OCI-LY7 (cell line): ENCODE measurements at places on chromosomes 1 and 21.

- no peak for DNase-seq
Observed at GRCh38 chr21:15121655-15122120, 56.9 kb upstream of the NRIP1 start.

- peak; percentile 66 for DNase-seq
Observed at GRCh38 chr1:39205102-39205780, 746 bp downstream of the MACF1 start.

DNA sequence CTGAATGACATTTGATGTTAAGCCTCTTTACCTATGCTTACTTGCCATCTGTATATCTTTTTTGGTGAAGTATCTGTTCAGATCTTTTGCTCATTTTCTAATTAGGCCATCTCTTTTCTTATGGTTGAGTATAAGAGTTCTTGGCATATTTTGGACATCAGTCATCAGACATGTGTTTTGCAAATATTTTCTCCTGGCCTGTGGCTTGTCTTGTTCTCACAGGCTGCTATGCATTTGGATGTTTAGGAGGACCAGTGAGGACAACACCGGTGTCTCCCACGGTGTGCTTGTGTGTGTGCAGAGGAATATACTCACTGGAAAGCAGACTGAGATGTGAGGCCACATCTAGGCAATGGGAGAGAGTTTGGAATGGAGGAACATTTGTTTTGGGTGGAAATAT is 87.1 kb upstream of the LYST start:
- no peak for DNase-seq

DNA sequence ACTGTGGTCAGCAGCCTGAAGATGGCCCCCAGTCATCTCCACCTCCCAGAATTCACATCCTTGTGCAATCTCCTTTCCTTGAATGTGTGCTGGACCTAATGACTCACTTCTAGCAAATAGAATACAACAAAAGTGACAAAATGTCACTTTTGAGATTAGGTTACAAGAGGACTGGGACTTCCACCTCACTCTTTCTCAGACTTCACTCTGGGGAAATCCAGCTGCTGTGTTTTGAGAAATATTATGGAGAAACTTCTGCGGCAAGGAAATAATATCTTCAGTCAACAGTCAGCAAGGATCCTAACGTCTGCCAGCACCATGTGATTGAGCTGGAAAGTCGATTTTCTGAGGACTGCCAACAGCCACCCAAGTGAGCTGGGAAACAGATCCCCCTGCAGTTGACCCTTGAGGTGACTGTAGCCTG is 70.5 kb upstream of the GADD45A start:
- no peak for DNase-seq

DNA sequence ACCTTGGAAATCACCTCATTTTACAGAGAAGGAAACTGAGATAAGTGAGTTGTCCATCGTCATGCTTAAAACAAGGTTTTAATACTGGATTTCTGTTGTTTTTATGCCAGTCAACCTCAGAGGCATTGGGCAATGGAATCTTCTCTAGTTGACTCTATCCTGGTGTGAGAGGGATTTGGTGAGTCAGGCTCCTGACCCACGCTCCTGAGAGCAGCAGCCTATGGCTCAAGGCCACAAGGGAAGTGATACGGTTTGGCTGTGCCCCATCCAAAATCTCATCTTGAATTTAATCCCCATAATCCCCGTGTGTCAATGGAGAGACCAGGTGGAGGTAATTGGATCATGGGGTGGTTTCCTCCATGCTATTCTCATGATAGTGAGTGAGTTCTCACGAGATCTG is 90.1 kb downstream of the TLR5 start:
- DNase-seq, result no peak

DNA sequence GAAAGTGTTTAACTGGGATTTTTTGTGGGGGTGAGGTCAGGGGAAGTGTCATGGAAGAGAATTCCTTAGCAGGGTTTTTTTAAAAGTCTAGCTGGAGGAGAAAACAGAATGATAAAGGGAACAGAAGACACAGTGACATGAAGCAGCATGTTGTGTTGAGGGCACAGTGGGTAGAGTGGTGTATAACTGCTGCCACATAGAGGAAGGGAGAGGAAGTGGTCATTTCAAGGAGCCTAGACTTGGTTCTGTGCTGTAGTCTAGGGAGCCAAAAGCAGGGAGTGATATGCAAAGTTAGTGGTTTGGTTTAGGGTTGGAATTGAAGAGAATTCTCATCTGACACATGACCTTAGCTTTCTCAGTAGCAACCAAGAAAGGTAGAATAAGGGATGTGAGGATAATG is 10.2 kb downstream of the EEIG2 start:
- DNase-seq, result peak; percentile 50

GRCh38 chr1:47655521-47656300 is 217.9 kb downstream of the FOXD2 start:
- no peak for DNase-seq

- no peak for DNase-seq
Observed at GRCh38 chr1:69201716-69202115, 366.0 kb upstream of the LRRC7 start.

DNA sequence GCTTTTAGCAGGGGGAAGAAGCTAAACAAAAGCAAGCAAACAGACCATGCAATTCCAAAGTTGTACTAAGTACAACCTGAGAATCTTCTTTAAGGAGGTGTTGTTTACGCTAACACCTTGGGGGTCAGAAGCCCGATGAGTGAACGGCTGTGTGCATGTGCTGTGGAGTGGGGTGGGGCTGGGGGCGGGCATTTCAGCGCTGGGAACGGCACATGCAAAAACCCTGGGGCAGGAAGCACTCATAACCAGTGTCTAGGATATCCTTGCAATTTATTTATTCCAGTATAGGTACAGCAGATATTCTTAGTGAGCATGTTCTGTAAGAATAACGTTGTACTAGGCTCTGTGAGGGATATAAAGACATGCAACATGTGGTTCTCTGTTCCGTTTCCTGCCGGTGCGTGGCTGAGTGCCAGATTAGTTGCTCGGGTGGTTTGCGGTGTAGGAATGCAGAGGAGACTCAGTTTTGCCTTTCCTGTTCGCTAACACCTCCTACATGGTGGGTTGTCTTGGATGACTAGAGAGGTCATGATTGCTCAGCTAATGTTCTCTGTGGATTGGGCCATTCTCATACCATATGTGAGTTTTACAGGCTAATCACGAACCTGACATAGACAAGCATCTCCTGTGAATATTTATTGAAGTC is 3.7 kb downstream of the FASLG start:
- DNase-seq, result peak; percentile 7

- no peak for DNase-seq
Observed at GRCh38 chr1:188652678-188653077, 1823.9 kb downstream of the PLA2G4A start.

DNA sequence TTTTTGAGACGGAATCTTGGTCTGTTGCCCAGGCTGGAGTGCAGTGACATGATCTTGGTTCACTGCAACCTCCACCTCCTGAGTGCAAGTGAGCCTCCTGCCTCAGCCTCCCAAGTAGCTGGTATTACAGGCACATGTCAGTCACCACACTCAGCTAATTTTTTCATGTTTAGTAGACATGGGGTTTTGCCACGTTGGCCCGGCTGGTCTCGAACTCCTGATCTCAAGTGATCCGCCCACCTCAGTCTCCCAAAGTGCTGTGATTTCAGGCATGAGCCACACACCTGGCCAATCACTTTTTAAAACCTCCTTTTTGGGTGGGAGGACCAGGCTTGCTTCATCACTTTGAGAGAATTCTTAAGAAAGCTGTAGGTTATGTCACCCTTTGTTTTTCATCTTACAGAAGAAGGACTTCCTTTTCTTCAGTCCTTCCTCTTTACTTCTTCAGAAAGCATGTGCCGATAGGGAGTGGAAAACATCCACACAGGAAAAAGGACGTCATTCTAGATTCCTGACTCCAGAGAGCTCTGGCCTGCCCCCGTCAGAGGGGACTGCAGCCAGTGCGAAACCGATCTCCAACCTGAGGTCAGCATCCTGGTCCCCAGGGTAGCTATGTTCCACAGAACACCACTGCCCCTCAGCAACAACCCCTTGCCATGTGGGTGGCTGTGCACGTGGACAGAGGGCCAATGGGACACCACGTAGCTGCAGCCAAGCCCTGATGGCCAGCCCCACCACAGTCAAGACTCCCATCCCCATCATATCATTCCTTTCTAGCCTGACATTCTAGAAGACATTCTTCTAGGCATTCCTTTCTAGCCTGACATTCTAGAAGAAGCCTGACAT is 21.9 kb downstream of the NCF2 start:
- no peak for DNase-seq

GRCh38 chr1:66210635-66211244 is 323.2 kb upstream of the SGIP1 start:
- DNase-seq, result no peak

DNA sequence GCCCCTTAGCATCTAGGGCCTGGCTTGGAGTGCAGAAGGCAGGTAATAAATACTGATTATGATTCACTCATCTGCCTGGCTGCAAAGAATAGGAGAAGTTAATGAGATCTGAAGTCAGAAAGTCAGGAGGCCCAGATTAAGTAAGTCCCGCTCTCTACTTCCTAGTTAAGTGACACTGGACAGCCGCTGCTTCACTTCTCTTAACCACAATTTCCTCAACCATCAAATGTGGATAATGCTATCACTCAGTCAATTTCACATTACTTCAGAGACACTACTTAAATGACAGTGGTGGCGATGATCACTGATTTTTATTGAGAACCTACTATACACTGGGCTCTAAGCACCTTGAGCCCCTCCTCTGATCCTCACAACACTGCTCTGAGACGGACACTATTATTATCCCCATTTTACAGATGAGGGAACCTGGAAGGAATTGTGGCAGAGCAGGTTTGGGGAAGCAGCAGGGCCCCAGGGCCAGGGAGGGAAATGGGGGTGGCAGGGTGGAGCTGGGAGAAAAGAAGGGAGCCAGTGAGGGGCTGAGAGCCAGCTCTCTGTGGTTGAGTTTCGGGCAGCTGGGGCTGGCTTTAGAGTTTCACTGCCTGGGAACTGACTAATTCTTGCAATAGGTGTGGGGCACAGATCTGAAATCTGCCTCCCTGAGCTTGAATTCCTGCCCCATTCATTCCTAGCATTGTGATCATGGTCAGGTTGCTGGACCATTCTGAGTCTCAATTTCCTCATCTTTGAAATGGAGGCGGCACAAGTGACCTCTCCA is 2.4 kb upstream of the E2F2 start:
- DNase-seq, result peak; percentile 60

- DNase-seq, result no peak
Observed at GRCh38 chr1:3251099-3251806, 182.2 kb downstream of the PRDM16 start.

DNA sequence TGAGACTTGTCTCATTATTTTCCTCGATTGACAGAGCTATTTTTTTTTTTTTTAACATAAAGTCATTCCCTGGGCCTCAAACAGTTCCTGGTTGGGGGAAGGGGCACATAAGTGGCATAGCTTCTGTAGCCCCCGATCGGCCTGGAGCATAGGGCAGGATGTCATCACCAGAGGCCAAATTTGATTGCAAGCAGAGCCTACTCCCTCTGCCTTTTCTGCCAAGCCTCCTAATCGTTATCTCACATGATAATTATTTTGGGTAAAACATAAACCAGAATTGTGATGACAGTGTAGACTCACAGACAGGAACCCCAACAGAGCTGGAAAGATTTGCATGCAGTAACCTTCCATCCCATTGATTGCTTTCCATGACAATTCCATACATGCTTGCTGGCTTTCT is 404.8 kb downstream of the PCP4 start:
- no peak for DNase-seq

DNA sequence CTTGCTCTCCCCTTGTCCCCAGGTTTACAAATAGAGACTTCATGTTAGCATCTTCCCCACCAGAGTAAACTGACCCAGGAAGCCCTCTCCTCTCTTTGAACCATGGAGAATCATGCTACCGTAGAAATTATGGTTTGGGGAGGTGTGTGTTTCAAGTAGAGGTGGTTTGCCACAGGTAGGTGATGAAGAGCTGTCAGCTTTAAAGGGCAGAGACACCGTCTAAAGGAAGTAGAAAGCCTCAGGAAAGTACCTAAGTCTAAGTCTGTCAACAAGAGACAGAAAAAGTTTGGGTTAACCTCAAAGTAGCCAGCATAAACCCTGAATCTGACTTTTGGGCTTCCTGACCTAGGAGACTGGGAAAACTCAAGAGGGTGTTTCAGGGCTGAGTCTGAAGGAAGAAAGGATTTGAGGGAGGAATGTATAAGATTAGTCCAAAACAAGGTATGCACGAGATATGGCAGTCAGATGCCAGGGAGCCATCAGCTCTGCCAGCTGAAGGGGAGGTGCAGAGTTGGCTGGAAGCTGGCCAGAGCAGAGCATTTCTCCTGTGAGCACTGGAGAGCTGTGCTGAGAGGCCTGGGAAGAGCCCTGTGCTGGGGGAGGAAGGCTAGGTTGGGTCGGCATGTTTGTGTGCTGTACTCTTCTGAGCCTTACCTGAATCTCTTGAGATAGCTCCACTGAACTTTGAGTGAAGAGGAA is 14.3 kb downstream of the ADAMTSL4 start:
- DNase-seq, result peak; percentile 81

- no peak for DNase-seq
Observed at GRCh38 chr1:98321191-98321590, 340.3 kb upstream of the SNX7 start.

GRCh38 chr1:52296345-52296744 is 69.7 kb downstream of the CC2D1B start:
- DNase-seq, result peak; percentile 41

DNA sequence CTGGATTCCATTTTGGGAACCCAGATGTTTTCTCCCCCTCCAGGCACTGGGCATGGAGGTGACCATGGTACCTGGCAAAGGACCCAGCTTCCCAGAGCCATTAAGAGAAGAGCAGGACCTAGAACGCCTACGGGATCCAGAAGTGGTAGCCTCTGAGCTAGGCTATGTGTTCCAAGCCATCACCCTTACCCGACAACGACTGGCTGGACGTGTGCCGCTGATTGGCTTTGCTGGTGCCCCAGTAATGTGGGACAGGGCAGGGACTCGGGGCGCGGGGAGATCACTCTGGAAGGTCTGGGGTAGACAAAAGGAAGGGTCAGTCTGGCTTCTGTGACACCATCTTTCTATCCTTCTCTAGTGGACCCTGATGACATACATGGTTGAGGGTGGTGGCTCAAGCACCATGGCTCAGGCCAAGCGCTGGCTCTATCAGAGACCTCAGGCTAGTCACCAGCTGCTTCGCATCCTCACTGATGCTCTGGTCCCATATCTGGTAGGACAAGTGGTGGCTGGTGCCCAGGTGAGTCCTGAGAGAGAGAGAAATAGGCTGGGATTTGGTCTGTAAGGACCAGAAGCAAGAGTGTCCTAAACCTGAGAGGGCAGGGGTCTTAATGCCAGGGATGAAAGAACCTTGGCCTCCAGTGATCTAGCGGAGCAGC is 1.6 kb downstream of the UROD start:
- DNase-seq, result no peak

- DNase-seq, result peak; percentile 37
Observed at GRCh38 chr1:8551613-8552489, 233.9 kb downstream of the SLC45A1 start.

- no peak for DNase-seq
Observed at GRCh38 chr1:179296356-179297104, 2.9 kb downstream of the SOAT1 start.
